ENCODE measurements at places on chromosomes 12 and 14.

- DNase-seq = peak; percentile 83
Observed at GRCh38 chr12:71691504-71692129, 5.7 kb downstream of the TMEM19 start.

GRCh38 chr12:62332598-62332997 is 72.4 kb downstream of the USP15 start:
- DNase-seq = no peak

- no peak for DNase-seq
Observed at GRCh38 chr12:92384571-92384970, 238.9 kb upstream of the BTG1 start.

- no peak for DNase-seq
Observed at GRCh38 chr12:118319627-118320026, 53.1 kb downstream of the TAOK3 start.

DNA sequence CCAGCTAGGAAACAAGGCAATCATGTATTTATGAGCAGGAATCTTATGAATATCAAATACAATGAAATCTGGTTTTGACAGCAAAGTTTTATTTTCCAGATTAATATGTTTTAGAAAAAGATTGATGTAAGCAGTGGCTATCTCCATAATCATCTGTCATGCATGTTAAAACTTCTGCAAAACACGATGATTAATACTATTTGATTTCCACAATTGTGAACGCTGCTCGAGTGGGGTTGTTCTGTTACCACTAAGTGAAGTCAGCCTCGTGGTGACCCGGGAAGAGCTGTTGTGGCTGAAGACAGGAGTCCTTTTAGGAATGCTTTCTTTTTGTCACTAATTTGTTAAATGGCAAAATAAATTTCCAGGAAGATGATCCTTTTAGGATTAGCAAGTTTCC is 9.4 kb downstream of the CFAP251 start:
- no peak for DNase-seq

GRCh38 chr14:35687335-35687939 is 121.7 kb downstream of the RALGAPA1 start:
- peak; percentile 75 for DNase-seq

DNA sequence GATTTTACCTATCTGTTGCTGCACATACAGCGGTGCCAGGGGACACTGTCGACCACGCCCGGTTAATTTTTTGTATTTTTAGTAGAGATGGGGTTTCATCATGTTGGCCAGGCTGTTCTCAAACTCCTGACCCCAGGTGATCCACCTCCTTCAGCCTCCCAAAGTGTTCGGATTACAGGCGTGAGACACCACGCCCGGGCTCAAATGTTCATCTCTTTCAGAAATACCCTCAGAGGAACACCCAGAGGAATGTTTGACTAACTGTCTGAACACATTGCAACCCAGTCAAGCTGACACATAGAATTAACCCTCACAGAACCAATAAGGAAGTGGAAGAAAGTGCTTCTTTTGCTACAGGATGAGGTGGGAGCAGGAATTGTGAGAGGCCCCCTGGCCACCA is 15.0 kb upstream of the ETFBKMT start:
- DNase-seq = no peak

DNA sequence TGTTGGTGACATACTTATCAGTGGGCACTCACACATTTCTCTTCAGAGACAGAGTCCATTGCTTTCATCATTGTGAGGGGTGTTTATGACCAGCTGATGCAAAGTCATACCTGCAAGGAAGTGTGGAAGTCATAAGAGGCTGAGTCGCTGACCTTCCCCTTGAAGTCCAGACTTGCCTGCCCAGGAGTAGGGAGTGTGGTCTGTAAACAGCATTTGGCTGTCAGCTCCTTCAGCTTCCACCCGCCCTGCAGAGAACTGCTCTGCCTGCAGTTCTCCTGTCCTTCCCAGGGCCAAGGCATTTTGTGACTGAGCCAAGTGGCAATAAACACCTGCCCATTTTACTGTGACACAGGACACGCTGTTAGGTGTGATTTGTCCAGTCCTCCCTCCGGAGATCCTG is 801.3 kb downstream of the BCL11B start:
- DNase-seq = no peak

DNA sequence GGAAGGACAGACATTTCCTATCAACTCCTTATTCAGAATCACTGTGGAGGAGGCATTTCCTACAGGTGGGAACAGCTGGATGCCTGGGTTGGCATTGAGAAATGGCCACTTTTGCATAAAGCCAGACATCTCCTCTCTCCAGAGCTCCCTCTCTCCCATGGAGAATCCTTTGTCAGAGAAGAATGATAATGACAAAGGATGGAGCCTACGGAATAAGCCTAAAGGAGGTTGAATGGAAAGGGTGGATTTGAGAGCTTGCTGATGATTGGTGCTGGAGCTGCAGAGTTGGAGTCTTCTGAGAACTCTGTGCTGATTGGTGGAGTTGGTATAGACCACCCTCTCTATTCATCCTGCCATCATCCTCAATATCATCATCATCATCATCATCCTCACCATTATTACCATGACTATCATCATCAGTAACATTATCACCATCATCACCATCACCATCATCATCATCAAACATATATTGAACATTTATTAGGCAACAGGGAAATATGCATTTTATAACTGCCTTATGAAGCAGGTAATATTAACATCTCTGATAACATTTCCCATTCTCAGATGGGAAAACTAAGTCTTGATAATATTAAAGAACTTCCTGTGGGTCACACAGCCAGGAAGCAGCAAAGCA is 89.2 kb upstream of the HSPB8 start:
- DNase-seq = no peak

DNA sequence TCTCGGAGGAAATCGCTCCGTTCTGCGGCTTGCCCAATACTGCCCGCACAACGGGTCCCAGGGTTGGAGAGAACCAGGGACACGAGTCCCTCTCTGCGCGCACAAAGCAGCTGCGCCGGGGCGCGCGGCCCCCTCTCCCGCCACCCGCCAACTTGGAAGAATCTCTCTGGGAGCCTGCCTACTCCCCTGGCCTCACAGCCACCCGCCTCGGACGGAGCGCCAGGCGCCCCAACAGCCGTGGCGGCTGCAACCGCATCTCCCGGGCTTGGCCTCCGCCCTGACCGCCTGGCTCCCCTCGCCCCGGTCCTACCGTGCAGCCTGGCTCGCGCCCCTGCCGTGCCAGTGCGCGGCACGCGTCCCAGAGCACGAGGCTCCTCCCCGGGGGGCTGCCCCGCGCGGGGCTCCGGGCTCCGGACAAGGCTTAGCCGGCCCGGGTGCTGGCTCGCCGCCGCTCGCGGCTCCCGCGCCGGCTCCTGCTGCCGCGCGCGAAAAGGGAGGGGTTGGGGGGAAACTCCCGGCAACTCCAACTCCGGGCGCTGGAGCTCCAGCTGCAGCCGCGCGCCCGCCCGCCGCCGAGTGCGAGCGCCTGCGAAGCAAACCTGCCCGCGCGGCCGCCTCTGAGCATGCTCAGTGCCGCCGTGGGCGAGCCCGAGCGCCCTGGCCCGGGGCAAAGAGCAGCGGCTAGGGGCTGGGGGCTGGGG is at the start of gene STXBP6:
STXBP6 (minus strand) TSS at position 580 of the 701 bp plus-strand sequence. CDS start 75,329 bp downstream, outside the sequence.
- peak; percentile 79 for DNase-seq

DNA sequence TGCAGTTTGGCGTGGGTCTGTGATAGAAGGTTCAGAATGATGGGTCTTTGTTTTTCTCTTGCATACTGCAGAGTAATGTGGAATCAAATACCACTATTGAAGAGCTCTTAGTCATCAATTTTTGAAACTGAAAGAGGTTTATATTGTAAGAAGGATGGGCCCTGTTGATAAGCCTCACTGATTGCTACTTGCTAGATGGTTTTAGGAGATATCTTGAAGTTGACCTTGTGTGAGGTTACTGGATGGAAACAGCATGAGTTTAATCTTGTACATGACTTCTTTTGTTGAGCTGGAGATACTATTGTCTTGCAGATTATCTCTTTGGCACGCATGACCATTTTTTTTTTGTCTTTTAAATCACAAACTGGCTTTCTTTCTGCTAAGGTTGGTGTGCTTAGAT is 13.8 kb downstream of the BICD1 start:
- no peak for DNase-seq

DNA sequence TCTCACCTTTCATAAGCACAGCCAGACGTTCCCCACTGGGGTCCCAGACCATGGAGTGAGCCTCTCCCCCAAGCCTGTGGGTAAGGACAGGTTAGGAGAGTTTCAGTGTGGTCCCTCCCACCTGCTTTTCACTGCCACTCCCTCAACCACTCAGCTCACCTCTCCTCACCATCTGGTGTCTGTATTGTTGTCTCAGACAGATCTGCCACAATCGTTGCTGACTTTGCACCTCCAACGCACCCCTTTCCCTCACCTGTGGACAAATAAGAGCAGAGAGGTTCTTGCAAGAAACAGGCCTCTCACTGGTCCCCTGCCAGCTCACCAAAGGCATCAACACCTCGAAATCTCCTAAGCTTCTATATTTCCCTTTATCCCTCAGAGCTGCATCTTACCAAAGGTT is 8.8 kb downstream of the MYG1 start:
- DNase-seq = no peak

GRCh38 chr14:102418853-102419240 is 56.1 kb downstream of the TECPR2 start:
- no peak for DNase-seq

DNA sequence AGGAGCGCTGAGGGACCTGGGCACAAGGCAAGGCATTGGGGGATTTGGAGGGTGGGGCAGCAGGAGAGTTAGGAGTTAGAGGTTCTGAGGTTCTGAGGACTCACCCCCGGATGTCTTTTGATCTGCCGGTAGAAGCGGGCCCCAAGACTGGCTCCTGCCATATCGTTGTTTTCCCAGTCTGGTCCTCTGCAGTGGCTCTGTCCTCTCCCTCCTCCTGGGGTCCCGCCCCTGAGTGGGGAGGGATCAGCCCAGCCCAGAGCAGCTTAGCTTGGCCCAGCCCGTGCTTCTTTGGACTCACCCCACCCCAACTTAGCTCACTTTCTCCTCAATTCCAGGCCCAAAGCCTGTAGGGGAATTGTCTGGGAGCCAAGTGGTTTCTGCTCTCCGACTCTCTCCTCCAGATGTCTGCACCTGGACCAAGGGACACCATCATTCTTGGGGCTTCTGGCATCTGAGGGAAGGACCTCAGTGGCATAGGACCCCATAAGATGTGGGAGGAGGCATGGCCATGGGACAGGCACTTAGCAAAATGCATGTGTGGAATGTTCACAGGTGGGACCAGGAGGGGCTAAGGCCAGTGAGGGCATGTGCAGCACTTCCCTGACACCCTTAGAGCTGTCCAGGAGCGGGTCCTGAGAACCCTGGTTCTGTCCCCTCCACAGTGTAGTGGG is 7.5 kb downstream of the SHMT2 start:
- DNase-seq = peak; percentile 53

DNA sequence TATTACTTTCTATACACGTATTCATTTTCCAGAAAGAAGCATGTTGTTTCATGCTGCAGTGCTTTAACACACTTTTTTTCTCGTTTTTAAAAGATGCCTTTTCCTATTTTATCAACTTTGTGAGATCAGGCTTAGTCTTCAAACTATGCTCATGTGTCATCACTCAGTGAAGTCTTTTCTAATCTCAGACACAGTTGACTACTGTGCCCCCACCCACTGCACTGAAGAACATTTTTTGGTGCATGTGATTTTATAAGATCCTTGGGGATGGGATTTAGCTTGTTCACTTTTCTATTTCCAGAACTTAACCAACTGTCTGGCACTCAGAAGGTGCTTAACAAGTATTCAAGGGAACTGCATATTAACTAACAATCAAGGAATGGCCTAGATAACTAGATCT is 85.5 kb downstream of the CDK17 start:
- no peak for DNase-seq

DNA sequence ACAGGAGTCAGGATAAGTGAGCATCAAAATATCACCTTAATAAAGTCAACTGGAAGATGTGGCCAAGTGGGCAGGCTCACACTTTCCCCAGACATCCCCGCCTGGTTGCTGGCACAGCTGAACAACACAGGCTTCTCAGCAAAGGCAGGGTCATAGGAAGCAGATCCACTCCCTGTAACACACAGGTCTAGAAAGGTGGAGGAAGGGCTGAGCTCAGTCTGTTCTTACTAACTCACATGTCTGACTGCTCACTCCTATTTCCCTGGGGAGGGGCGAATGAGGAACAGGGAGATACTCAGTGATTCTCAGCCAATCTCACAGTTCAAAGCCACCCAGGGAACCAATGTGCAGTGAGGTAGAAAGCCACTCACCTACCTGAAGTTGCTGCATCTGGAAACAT is 45.0 kb upstream of the AMN1 start:
- peak; percentile 52 for DNase-seq

DNA sequence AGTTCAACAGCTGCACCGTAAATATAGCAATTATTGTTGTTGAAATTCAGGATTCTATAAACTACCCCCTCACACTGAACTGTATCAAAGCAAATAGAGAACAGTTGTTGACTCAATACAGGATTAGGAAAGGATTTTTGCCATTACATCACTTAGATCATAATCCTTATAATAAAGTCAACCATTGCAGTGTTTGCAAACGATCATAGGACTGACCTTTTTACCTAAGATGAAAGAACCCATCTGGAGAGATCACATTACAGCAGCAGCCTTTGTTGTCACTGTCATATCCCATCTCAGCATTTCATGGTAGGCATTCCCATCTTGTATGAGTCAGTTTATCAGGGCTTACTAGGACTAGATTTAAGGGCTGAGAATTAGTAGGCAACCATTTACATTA is 96.1 kb downstream of the IPO8 start:
- DNase-seq = peak; percentile 100

DNA sequence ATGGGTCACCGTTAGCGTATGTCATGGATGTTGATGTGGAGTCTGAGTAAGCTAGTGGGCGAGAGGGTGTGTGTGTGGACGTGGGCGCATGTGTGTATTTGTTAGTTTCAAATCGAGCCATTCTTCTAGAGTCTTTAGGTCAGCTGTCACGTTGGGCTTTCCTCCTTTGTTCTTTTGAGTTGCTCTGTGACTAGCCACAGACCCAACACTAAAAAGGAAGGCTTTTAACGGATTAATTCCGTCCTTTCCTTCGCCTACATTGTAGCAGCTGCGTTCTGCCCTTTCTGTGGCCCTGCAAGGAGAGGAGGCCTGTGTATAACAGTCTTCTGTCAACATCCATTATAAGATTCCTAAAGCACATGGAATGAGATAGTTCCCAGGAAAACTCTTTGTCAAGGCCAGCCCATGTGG is 117.2 kb upstream of the DNM1L start:
- no peak for DNase-seq

- DNase-seq = no peak
Observed at GRCh38 chr12:120049426-120049825, 60.4 kb downstream of the BICDL1 start.

DNA sequence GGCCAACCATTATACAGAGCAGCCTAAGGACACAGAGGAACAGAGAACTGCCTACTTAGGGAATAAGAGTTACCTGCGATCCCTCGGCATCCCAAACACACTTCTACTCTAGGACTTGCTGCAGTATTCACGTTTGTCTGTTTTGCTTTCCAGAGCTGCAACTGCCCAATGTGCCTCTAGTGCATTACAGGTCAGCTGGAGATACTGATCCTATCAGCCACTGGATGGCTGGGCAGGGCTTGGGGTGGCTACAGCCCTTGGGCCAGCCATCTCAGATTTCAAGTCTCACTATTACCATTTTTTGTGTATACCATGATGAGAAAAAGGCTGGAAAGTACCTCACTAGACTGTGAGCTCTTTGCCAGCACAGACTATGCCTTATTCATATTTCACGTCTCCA is 4.6 kb downstream of the ARF3 start:
- DNase-seq = no peak

- DNase-seq = no peak
Observed at GRCh38 chr14:52046376-52046917, 22.4 kb downstream of the NID2 start.

GRCh38 chr12:47449797-47450196 is 256.0 kb downstream of the RPAP3 start:
- no peak for DNase-seq

All from DMS53 (cell line).